ENCODE measurements at places on chromosomes 16 and 17.

- DNase-seq, result no peak
These were observed 329.9 kb downstream of the KCNJ2 start for GRCh38 chr17:70499067-70499786.

DNA sequence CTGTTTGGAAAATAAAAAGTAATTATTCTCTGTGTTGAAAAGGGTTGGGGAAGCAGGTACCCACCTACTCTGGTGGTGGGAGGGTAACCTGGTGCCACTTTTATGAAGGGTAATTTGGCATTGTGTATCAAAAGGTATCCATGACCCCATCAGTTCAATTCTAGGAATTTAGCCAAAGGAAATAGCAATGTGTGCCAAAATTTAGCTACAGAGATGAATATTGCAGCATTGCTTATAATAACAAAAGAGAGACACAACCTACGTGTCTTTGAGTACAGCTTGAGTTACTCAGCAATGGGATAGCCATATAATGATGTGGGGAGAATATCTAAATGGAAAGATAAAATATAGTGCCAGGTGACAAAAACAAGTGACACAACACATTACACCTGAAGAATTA lies 170.7 kb downstream of the NTN1 start:
- DNase-seq, result no peak

GRCh38 chr17:2798678-2799077 lies 2.4 kb downstream of the RAP1GAP2 start:
- DNase-seq, result no peak

GRCh38 chr17:49553676-49554335 lies 21.9 kb upstream of the NXPH3 start:
- DNase-seq, result no peak

DNA sequence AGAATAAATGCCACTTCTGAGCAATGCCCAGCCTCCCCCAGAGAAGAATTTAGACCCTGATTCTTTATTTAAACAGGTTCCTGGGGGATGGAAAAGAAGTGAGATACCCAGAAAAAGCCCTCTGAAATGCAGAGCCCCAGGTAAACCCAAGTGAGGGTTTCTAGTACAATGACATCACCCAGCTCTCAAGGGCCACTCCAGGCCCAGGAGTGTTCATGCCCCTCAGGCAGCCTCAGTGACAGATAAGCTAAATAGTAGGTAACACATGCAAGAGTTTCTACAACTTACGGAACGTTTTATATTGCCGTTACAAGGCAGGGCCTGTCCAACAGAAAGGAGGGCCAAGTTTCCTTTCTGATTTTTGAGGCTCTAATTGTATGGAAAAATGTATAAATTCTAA lies 683.7 kb upstream of the SALL1 start:
- DNase-seq, result no peak

DNA sequence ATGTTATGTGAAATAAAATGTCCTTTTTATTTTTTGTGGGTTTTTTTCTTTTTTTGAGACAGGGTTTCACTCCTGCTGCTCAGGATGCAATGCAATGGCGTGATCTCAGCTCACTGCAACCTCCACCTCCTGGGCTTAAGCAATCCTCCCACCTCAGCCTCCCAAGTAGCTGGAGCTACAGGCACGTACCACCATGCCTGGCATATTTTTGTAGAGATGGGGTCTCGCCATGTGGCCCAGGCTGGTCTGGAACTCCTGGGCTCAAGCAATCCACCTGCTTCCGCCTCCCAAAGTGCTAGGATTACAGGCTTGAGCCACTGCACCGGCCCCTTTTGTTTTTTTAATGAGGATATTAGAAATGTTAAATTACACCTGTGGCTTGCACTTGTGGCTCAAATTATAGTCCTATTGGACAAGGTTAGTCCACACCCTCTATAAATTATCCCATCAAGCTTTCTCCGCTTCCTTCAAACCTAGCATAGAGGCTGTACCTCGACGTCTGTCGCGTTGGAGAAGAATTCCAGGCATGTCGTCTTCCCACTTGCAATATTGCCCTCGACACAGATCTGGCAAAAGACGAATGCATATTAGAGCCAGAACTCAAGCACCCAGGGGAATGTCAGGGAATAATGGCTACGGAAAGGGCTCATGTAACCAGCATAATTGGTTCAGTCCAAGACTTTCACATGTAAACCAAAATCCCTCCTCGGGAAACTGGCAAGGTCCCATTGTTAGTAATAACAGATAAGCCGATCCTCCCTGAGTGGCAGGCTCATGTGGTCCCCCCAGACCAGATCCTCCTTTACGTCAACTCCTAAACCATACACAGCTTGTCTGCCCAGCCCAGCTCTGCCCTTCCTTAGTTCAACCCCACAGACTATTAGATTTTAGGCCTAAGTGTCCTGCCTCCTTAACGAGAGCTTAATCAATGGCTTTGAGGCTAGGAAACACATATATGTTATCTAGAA lies 8.2 kb downstream of the TK2 start:
- DNase-seq, result no peak

- DNase-seq, result no peak
These were observed 8.0 kb downstream of the SMG6 start for GRCh38 chr17:2295575-2295974.

DNA sequence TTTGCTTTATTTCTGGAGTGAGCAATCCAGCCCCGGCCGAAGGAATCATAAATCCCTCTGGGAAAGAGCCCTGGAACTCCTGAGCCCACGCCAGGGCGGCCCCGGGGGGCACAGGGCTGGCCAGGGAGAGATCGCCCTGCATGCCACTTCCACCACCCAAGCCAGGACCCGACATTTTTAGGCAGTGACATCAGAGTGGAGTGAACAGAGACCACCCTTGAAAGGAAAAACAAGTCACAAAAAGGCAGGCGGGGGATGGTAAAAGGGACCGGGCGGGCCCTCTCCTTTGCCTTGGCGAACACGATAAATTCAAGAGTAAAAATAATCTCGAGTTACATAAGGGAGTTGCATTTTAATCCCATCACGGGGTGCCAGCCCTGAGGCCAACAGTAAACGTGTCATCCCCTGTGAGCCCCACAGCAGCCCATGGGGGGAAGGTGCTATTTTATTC lies 284.1 kb downstream of the C16orf95 start:
- no peak for DNase-seq

- no peak for DNase-seq
These were observed 39.9 kb downstream of the CENPV start for GRCh38 chr17:16313139-16314090.

GRCh38 chr17:5331506-5331905 lies 49.4 kb downstream of the RABEP1 start:
- no peak for DNase-seq

DNA sequence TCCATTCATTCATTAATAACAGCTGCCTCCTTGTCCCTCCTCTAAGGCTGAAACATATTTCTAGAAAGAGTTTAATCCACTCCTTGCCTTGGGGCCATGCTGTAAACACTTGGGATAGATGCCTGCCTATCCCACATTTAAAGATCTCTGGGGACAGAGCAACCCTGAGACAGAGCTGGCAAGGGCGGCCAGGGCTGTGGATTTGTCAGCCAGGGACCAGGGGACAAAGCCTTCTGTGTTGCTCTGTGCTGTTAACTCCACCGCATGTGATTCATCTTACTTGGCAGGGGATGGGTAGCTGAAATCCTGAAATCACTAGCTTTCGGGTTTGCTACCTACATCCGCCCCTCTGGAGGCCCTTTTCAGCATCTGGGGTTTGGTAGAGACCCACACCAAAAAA lies 392.9 kb downstream of the SLC39A11 start:
- DNase-seq, result no peak

- peak; percentile 37 for DNase-seq
These were observed 21.4 kb downstream of the ALOX15B start for GRCh38 chr17:8060274-8060673.

- DNase-seq, result no peak
These were observed 13.4 kb upstream of the FAM83G start for GRCh38 chr17:19017804-19018599.

DNA sequence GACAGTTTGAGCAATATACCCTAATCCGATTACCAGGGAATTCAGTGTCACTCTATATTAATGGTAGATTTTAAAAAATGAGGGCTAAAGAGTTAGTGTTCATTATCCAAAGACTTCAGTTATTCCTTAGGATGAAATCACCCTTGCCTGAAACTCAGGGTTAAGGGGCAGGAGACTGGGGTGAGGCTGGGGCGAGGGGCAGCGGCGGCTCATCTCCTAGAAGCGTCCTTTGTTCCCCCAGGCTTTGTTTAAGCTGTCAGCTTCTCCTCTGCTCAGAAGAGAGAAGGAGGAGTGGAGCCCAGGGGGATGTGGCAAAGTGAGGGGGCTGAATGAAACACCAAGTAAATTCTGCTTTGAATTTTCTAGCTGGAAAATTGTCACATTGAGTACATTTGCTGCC lies 117.7 kb upstream of the ELAC2 start:
- no peak for DNase-seq

- DNase-seq, result no peak
These were observed 16.2 kb downstream of the MYLK3 start for GRCh38 chr16:46731691-46732555.

GRCh38 chr17:56317351-56318208 lies 164.3 kb downstream of the ANKFN1 start:
- DNase-seq, result no peak

- no peak for DNase-seq
These were observed 634 bp downstream of the SLC2A4 start for GRCh38 chr17:7281953-7282751.

DNA sequence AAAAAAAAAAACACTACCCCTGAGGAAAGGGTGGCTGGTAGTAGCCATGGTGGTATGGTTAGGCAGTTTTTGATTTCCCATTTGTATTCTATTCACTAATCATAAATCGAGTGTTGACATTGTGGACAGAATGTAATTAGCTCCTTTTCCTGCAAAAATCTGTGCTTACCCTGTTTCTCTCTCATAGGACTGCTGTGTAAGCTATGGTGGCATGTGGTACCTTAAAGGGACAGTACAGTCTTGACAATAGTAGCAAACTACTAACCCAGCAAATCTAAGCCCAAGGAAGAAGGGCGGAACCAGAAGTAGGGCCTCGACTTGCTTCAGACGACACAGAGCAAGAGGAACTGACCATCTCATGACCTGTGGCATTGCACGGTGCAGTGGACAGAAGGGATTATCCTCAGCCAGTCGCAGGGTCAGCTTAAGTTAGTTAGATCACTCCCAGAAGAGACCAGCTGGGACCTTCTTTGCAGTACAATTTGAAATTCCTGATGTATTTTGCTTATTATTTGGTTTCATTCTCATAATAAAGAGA lies 36.3 kb downstream of the POLR3E start:
- no peak for DNase-seq

DNA sequence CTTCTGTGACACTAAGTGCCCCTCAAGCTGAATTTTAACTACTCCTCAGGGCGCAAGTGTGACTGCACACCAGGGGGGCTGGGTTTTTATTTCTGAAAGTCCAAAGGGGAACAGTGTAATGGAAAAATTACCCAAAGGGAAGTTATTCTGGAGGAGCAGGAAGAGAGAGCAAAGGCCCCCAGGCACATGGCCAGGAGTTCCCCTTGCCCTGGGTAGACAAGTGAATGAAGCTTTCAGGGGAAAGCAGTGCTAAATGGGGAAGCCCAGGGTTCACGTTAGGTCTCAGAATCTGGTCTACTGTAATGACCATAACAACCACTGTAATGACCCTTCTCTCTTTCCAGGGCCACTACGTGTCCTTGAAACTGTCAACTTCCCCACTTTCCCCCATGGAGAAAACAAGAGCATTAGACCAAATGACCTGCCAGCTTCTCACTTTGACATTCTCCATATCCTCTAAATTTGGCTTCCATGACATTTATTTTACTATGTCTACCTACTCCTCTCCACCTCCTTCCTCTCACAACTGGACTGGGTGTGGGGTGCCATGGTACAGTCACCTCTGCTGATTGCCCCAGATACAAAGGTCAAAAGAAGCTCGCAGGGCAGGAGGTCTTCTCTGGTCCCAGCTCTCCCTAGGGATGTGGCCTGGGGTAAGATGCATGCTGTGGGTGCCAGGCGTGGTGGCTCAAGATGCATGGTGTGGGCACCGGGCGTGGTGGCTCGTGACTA lies 34.1 kb upstream of the MMP2 start:
- no peak for DNase-seq

DNA sequence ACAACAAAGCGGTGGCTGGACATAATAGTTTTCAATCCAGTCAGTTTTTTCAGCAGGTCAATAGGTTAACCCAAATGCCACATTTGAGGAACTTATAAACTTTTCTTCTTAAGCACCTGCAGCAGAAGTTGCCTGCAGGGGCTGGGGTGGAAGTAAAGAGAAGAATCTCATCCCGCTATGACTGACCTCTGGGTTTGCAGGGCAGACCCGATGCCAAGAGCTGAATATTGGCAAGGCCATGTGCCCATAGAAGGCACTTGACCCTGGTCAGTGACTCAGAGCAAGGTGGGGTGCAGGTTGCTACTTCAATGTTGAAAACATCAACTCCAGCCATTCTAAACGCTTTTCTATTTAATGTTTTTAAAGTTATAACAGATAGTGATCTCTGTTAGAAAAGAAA lies 17.9 kb upstream of the SMPD3 start:
- no peak for DNase-seq

GRCh38 chr17:35900708-35901480 lies 20.7 kb upstream of the CCL5 start:
- no peak for DNase-seq

DNA sequence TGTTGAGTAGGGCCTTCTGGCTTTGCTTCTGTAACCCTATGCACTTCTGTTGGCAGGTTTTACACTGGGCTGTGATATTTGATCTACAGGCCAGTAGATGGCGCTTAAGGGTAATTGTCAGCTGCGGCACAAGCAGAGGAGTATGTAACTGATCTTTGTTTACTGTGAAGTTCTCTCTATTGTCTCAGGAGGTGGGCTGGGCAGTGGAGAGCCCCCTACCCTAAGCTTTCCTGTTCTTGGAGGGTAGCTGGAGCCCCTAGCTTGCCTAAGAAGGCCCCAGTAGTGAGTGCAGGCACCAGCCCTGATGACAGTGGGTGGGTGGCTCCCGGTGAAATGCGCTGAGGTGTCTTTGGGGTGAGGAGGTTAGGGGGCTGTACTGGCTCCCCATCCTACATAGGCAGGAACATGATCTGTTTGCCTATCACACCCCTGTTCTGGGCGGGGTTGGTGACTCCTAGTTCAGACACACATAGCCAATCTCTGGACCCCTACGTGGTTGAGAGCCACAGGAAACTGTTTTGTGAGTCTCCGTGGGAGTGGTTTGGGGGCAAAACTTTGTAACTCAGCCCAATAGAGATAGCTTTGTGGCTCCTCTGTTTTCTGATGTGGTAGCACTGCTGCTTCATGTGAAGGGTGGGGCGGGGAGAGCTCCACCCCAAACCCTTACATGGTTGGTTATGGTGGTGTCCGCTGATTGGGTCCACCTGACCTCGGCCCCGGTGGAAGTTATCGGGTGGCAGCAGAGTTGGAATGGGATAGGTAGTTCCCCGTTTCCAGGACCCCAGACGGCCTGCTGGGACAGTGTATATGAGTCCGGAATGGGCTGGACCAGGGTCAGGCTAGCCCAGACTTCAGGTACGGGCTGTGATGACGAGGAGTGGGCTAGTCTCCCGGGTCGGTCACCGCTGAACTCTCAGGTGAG lies 60.4 kb downstream of the SLFN11 start:
- DNase-seq, result peak; percentile 54

- DNase-seq, result no peak
These were observed 22.1 kb upstream of the RPL38 start for GRCh38 chr17:74181341-74181740.

DNA sequence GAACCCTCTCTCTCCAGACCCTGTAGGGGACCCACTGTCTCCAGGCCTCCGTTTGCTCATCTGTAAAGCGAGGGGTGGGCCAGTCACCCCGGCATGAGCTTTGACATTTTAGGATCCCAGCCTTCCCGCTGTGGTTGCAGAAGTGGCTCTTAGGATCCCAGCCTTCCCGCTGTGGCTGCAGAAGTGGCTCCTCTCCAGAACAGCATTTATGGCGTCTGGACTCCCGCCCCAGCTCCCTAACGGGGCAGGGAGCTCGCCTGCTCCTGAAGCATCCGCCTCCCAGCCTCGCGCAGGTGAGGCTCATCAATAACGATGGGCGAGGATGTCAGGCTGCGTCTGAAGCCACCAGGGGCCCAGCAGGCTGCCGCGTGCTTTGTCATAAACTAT lies 222.3 kb upstream of the TNRC6C start:
- no peak for DNase-seq
